ENCODE measurements at places on chromosomes 12 and 14.

- DNase-seq: no peak
Measured at GRCh38 chr12:26162905-26163304, 32.5 kb upstream of the SSPN start.

GRCh38 chr12:132444283-132444682 lies 45.7 kb upstream of the FBRSL1 start:
- DNase-seq: no peak

DNA sequence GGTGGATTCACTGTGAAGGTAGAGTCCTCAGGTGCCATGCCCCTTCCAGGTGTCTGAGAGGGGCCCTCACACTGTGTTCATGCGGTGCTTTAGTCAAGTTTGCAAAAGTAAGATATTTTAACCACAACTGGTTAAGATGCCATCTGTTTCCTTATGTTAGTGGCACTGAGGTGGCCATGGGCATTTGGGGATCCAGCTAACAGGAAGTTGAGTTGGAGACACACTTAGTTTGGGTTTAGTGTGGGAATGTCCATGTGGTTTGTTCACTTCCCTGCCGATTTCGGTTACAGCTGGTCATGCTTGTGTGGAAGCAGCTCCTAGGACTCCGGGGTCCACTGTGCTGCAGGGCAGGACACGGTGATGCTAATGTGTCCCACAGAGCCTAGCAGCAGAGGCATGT lies 17.3 kb upstream of the ABHD12B start:
- DNase-seq: no peak

- DNase-seq: no peak
Measured at GRCh38 chr12:25811656-25812126, 146.8 kb upstream of the RASSF8 start.

DNA sequence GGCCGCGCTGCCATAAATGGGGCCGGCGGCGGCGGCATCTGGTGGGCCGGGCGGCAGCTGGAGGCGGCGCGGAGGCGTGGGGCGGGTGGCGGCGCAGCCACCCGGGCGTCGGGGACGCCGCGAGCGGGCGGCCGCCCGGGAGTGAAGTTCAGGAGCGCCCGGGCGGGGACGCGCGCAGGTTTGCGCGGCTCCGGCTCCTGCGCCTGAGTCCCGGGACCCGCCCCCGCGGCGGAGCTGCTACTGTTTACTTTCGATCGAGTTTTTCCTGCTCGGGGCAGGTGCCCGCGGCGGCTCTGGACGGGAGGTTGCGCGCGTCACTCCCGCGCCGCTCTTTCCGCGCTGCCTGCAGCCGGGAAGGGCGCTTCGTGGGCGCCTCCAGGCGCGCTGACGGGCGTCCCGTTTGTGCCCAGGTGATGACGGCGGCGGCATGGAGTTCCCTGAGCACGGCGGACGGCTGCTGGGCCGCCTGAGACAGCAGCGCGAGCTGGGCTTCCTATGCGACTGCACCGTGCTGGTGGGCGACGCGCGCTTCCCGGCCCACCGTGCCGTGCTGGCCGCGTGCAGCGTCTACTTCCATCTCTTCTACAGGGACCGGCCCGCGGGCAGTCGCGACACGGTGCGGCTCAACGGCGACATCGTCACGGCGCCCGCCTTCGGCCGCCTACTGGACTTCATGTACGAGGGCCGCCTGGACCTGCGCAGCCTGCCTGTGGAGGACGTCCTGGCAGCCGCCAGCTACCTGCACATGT lies at the start of gene ZBTB42:
TSS of gene ZBTB42 (plus strand) at position 331 of the 749 bp plus-strand sequence. CDS start at position 428, 97 bp downstream.
- no peak for DNase-seq

GRCh38 chr14:31090883-31091764 lies 64.9 kb upstream of the STRN3 start:
- DNase-seq: no peak

GRCh38 chr14:37816135-37816534 lies 220.7 kb downstream of the TTC6 start:
- no peak for DNase-seq

GRCh38 chr14:23301969-23302289 lies 730 bp downstream of the PPP1R3E start:
- no peak for DNase-seq

DNA sequence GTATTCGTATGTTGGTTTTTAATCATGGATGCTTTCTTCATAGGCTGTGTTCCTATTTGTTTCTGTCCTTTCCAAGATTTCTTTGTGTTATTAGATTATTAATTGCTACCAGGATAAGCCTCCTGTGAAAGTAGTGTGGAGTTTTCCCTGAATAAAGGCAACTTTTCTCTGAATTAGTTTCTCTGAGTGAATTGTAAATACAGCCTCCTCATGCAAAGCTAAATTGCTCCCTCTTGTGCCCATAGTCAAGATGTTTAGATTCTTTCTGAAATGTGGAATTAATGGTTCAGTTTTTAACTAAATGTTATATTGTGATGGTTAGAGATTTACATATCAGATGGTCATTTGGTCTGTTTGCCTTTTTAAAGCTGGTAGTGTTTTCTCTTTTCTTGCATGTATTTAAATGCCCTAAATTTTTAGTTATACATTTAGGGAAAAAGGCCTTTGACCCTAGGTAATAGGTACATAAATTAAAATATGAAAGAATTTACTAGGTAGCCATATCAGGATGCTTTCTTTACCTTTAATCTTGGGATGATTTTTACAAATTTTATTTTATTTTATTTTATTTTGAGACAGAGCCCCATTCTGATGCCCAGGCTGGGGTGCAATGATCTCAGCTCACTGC lies 8.9 kb downstream of the APAF1 start:
- DNase-seq: peak; percentile 21

GRCh38 chr12:121391619-121392324 lies 8.1 kb upstream of the RNF34 start:
- no peak for DNase-seq

- DNase-seq: no peak
Measured at GRCh38 chr12:13386323-13387039, 190.0 kb downstream of the EMP1 start.

DNA sequence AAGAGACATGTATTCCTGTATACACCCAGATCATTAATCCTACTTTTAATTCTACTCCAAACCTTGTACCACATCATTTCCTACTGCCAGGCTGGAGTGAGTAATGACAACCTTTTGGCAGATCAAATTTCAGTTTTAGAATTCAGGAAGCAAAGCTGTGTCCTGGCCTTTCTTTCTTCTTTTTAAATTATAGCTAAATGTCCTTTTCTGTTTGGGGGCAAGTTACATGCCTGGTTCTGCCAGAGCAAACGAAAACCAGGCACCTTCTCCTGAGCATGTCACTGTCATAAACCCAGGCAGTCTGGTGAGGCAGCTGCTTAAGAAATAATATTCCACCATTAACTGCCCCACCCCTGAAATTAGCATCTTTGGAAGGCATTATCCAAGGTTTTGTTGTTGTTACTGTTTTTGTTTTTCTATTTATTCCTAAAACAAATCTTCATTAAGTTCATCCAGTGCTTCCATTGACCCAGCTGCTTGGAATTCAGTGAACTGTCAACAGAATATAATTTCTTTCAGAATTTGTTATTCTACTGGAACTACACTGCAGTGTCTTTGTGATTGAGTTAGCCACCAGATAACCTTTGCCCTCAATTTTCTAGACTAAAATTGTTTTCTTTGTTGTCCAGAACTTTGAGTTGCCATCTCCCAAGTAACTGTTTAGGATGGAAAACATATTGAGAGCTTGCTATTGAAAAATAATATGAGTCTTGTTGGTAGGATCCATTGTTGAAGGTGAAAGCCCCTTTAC lies 33.2 kb downstream of the SAMD4A start:
- no peak for DNase-seq

- DNase-seq: no peak
Measured at GRCh38 chr12:120903412-120904196, 554 bp downstream of the SPPL3 start.

GRCh38 chr12:16785953-16786352 lies 180.0 kb upstream of the LMO3 start:
- DNase-seq: no peak

GRCh38 chr12:101878243-101878821 lies 952 bp downstream of the DRAM1 start:
- no peak for DNase-seq

GRCh38 chr12:130953771-130954543 lies at the start of gene ADGRD1:
ADGRD1 (plus strand) TSS chr12:130953907; CDS start chr12:130954466, 559 bp downstream.
- no peak for DNase-seq

DNA sequence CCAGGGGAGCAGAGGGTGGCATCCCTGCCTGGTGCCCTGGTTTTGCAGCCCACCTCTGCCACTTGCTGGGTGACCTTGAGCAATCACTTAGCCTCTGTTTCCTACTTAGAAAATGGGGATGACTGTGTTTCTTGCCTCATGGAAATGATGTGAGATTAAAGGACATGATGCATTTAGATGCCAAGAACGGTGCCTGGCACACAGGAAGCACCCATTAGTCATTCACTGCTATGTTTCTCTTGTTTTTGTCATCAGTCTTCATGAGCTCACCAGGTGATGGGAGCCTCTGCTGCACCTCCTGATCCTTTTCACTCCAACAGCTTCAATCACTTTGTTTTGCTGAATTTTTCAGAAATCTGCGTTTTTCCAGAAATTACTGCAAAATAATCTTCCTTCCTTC lies 23.6 kb upstream of the ATF1 start:
- DNase-seq: no peak

GRCh38 chr12:55695349-55695748 lies 12.4 kb downstream of the ITGA7 start:
- DNase-seq: no peak

DNA sequence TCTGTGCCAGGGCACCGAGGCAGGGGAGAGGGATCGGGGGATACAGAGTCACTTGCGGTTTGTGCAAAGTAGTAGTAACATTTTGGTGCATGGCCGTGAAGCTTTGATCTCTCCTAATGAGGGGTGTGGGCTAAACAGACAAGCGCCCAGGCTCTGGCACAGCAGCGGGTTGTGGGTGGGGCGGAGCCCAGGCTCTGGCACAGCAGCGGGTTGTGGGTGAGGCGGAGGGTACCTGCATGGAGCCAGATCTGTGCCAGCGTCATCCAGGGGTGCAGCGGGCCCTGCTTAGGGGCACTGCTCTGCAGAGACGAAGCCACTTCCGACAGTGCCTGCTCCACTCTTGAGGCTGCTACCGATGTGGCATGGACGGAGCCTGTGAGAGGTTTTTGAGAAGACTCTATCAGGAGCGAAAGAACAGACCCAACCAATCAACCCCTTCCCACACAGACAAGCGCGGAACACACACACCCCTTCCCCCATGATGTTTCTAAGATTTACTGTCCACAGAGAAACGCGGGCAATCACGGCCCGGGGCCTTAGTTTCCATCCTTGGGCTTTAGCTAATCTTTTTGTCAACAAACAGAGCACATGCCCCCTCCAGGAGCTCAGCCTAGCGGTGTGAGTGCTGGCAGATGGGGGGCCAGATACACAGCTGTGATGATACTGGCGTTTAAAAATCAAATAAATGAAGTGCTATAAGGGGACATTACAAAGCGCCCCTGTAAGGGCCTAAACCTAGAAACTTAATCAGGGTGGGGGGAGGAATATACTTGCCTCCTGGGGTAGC lies 196.6 kb downstream of the CALM1 start:
- no peak for DNase-seq

- no peak for DNase-seq
Measured at GRCh38 chr14:95663226-95663797, 22.9 kb upstream of the TCL1B start.

- no peak for DNase-seq
Measured at GRCh38 chr12:16492820-16493797, 112.9 kb downstream of the LMO3 start.

GRCh38 chr12:113844495-113845210 lies 121.5 kb downstream of the RBM19 start:
- DNase-seq: no peak

GRCh38 chr12:31215518-31216232 lies 110.3 kb downstream of the SINHCAF start:
- no peak for DNase-seq

- DNase-seq: no peak
Measured at GRCh38 chr14:74587363-74587707, 24.7 kb downstream of the LTBP2 start.

GRCh38 chr12:117484901-117485300 lies 123.5 kb upstream of the NOS1 start:
- DNase-seq: no peak

DNA sequence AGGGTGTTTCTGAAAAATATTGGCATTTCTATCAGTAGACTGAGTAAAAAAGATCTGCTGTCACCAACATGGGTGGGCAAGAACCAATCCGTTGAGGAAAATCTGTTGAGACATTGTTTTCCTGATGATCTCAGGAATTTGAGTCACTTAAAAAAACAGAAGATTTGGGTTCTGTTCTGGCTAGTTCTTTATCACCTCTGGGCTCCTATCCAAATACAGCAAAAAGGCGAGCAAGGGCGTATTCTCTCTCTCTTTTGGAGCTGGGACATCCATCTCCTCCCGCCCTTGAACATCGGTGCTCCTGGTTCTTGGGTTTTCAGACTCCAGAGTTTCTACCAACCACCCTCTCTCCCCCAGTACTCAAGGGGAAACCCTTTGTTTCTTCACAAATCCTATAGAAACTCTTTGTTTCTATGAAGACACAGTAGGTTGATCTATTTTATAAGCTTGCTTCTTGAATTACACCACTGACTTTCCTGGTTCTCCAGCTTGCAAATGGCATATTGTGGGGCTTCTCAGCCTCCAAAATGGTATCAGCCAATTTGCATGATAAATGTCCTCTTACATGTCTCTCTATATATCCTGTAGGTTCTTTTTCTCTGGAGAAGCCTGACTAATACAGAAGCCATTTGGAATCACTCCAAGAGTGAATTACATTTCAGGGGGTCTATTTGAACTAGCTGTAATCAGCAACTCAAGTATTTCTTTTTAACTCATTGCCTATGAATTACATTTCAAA lies 263.9 kb upstream of the TMTC1 start:
- DNase-seq: no peak

- DNase-seq: no peak
Measured at GRCh38 chr12:85820101-85820500, 16.1 kb downstream of the RASSF9 start.

DNA sequence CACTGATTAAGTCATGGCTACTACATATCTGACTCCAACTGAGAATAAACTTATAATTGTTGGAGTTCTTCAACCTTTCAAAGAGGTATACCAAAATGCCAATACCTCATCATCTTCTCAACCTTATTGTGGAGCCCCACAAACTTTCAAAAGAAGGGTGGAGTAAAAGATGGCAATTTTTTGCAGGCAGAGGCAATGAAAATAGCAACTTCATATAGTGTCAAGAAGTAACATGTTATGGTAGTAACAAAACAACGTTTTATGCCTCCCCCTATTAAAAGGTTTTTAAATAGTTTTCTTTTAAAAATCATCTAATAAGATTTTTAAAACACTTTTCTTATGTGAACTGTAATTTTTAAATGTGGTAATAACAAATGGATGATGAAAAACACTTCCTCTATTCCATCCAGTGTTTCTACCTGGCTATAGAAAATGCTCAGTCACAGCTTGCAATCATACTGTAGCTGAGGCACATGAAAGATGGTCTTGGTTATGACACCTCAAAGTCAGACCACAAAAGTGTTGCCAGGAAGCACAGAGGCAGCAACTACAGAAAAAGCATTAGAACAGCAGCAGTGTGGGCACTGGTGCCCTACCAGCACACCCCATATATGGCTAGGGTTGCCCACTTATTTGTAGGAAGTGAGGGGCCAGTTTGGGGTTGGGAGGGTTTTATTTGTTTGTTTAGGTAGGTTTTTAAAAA lies 7.0 kb downstream of the PPP1R12A start:
- DNase-seq: no peak

- DNase-seq: no peak
Measured at GRCh38 chr12:10361622-10362021, 28.2 kb downstream of the KLRK1 start.

- DNase-seq: no peak
Measured at GRCh38 chr12:101612160-101612916, 17.6 kb downstream of the MYBPC1 start.
